Endothelial cell (in vitro differentiated cells): ENCODE measurements at places on chromosomes 5 and 9. TPM values are rescaled to one million over a fixed set of nuclear protein-coding genes. Genes with fewer than 3 reads are reported as not detected.

The CCNO gene
- 0.15 TPM for total RNA-seq

The RASGRF2 gene
- 2.5 TPM for total RNA-seq

The SPATA31D3 gene
- total RNA-seq: not detected

The EMB gene
- total RNA-seq: 27.5 TPM

The SUSD1 gene
- 5.7 TPM for total RNA-seq

The ERP44 gene
- 14.5 TPM for total RNA-seq

The NAIF1 gene
- total RNA-seq: 9.9 TPM

The FCN2 gene
- total RNA-seq: not detected

The LCN9 gene
- total RNA-seq: not detected

The CDH6 gene
- 0.15 TPM for total RNA-seq

The EFNA5 gene
- total RNA-seq: 8.8 TPM

The FBXO38 gene
- total RNA-seq: 50.0 TPM

The GAS1 gene
- 11.2 TPM for total RNA-seq

The PCDHA9 gene
- 1.7 TPM for total RNA-seq

The NR6A1 gene
- 63.8 TPM for total RNA-seq

The IL33 gene
- 0.31 TPM for total RNA-seq

The PCDHGA3 gene
- 1.4 TPM for total RNA-seq

The DAB2IP gene
- 104 TPM for total RNA-seq

The ROR2 gene
- total RNA-seq: 3.5 TPM

The TLR4 gene
- 7.9 TPM for total RNA-seq

The CTXN3 gene
- total RNA-seq: 5.4 TPM

The NTNG2 gene
- 0.38 TPM for total RNA-seq

The RUSC2 gene
- 22.3 TPM for total RNA-seq

The ADAMTSL1 gene
- total RNA-seq: 18.2 TPM
